ENCODE measurements at places on chromosomes 5 and 9. TPM values are rescaled to one million over a fixed set of nuclear protein-coding genes. Genes with fewer than 3 reads are reported as not detected.

Gene EGFL7
- 489 TPM for total RNA-seq

Gene FAM221B
- total RNA-seq, result not detected

Gene FOXI1
- not detected for total RNA-seq

Gene UHRF2
- total RNA-seq, result 168 TPM

Gene C5orf58
- total RNA-seq, result not detected

Gene IL4
- total RNA-seq, result not detected

Measured in thoracic aorta endothelial cell (primary cell).